RPMI8226 (cell line): ENCODE measurements at places on chromosomes 13 and 19.
A peak's percentile ranks its signal among the peaks of the same experiment; 100 is the strongest.

DNA sequence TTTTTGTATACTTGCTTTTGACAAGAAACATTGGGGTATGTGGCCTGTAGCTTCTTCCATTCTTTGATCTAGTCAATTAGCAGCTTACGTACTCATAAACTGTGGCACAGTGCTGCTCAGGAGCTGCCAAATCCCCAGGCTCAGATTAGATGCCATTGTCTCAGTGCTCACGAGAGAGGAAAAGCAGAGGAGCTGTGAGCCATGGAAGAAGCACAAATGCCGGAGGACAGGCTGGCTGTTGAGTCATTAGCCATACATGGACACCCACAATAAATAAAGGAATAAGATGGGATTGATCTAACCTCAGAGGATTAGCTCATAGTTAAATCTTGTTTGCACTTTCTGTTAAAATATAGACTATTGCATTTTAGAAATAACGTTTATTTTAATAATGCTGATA lies 121.7 kb downstream of the POSTN start:
- no peak for DNase-seq

GRCh38 chr13:82636119-82636518 lies 1246.2 kb downstream of the SLITRK1 start:
- no peak for DNase-seq

DNA sequence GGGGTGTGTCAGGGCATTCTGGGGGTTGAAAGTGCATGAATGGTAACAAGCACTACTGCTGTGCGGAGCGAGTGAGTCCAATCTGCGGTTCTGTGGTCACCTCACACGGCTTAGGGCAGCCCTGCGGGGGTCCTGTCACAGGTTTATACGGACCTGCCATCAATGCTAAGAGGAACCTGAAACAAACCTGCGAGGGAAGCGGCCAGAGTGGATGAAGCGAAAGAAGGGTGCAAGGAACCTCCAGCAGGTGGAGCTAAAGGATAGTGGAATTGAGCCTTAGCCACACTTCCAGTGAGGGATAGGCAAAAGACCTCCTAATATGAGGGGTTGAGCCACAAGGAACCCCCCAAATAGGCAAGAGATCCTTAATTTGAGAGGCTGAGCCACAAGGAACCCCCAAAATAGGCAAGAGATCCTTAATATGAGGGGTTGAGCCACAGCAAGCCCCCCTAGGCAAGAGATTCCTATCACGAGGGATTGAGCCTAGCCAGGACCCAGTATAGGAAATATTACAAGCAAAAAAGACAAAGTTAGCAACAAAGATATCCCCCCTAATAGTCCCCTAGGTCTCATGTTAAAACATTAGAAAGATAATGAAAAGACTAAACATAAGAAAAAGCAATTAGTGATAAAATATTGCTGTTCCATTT lies 6.3 kb upstream of the ZNF69 start:
- peak; percentile 74 for DNase-seq

DNA sequence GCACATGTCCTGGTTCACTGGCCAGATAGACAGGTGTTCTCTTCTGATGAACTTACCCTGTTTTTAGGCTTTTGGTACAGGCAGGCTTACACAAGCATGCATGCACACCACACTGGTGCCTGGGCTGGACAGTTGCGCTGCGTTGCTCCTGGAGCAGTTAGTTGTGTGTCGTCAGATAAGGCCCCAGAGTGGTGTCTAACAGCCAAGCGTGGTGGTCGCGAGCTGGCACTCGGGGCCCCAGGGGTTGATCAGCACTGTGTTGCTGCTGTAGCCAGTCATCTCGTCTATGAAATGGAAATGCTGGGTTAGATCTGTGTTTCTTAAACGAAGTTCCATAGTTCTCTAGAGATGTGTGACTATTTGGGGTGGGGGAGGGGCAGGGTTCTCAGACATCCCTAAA lies 24.6 kb upstream of the TEX29 start:
- DNase-seq: no peak

DNA sequence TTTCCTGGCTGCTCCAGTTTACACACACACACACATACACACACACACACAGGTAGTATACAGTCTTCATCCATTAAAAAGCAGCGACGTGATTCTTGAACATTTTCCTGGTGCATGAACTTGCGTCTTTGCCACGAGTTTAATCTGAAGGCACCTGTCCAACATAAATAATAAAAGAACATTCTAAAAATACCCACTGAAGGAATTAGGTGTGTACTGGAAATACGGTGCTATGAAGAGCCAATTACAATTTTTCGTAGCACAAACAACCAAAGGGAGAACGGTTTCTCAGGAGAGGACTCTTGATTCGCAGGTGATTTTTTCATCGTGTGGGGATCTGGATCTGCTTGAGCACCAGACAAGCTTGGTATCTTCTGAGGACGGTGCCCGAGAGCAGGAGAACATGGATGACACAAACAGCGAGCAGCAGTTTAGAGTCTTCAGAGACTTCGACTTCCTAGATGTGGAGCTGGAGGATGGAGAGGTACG lies 61.2 kb downstream of the ZAR1L start:
- DNase-seq: no peak

DNA sequence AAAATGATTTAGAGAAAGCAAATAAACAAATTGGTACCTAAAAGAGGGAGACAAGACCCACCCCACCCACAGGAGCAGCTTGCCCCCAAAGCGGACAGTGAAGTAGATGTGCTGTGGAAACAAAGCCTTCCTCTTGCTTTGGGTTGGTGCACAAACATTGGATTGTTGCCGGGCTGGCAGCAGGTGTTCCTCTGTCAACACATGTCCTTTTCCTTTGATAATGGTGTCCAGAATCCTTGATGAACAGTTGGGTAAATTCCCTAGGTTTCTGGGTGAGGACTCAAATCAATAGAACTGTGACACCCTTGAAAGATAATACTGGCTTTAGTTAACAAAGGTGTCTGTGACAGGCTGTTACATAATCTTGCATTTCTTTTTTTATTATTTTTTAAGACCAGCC lies 311.8 kb downstream of the SPRY2 start:
- no peak for DNase-seq

DNA sequence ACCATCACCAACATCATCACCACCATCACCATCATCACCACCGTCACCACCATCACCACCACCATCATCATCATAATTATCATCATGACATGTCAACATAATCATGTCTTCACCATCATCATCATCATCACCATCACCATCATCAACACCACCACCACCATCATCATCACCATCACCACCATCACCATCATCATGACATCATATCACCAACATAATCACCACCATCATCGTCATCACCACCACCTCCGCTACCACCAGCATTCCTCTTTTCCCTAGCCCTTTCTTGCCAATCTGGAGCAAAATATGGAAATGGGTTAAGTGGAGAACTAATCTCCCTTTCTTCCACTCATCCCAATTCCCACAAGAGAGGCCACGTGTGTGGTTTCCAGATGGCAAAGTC lies 1.1 kb upstream of the TTYH1 start:
- DNase-seq: no peak

DNA sequence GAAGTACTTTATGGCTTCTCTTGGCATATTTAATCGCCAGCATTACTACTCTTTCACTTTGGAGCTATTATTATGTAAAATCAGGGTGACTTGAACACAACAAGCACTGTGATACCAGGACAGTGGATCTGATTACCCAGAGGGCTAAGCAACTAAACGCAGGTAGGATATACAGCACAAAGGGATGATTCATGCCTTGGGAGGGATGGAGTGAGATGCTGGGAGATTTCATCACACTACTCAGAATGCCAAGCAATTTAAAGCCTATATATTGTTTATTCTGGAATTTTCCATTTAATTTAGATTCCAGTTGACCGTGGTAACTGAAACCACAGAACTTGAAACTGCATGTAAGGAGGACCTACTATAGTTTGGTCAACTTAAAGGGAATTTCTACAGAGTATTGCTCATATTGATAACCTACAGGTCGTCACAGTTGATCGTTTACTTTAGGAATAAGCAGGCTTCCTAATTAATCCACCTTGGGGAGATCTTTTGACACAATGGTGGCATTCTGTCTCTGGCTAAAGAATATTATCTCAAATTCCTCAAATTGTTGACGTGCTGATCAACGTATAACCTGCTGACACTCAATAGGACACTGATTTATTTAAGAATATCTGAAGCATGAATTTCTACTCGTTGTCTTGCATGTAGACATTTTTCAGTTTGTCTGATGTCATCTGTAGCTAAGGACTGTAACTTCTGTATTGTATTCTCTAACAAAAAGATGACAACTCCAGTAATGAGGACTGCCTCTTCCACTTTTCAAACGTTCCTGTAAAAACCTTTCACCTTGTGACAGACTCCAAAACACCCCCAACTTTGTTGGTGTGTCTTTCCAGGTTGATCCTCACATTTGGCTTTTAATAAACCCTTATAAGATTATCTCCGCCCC lies 254.2 kb downstream of the GPC5 start:
- DNase-seq: no peak

DNA sequence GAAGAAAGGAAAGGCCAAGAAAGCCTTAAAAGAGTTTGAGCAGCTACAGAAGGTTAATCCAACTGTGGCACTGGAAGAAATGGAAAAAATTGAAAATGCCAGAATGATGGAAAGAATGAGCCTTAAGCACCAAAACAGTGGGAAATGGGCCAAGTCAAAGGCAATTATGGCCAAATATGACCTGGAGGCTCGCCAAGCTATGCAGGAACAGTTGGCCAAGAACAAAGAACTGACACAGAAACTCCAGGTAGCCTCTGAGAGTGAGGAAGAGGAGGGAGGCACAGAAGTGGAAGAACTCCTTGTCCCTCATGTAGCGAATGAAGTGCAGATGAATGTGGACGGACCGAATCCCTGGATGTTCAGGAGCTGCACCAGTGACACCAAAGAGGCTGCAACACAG lies 5.1 kb downstream of the UTP14C start:
- DNase-seq: no peak

DNA sequence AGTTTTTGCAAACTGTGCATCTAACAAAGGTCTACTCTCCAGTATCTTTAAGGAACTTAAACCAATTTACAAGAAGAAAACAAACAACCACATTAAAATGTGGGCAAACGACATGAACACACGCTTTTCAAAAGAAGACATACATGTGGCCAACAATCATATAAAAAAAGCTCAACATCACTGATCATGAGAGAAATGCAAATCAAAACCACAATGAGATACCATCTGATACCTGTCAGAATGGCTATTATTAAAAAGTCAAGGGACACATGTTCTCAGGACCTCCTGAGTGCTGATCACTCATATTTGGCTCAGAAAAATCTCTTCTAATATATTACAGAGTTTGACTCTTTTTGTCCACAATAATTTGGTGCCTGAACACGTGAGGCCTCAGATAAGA lies 14.2 kb upstream of the LILRB1 start:
- DNase-seq: no peak

DNA sequence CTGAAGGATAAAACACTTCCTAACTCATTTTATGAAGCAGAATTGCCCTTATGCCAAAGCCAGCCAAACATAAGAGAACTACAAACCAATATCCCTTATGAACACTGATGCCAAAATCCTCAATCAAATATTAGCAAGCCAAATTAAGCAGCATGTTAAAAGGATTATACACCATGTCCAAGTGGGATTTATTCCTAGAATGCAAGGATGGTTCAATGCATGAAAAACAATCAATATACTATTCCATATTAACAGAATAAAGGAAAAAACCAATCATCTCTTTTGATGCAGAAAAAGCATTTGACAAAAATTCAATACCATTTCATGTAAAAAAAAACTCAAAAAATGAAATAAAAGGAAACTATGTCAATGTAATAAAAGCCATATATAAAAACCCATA lies 10.9 kb downstream of the ZNF792 start:
- DNase-seq: no peak
